Mucosa of descending colon (tissue), 3 donors: ENCODE measurements at places on chromosomes 13 and 19.

DNA sequence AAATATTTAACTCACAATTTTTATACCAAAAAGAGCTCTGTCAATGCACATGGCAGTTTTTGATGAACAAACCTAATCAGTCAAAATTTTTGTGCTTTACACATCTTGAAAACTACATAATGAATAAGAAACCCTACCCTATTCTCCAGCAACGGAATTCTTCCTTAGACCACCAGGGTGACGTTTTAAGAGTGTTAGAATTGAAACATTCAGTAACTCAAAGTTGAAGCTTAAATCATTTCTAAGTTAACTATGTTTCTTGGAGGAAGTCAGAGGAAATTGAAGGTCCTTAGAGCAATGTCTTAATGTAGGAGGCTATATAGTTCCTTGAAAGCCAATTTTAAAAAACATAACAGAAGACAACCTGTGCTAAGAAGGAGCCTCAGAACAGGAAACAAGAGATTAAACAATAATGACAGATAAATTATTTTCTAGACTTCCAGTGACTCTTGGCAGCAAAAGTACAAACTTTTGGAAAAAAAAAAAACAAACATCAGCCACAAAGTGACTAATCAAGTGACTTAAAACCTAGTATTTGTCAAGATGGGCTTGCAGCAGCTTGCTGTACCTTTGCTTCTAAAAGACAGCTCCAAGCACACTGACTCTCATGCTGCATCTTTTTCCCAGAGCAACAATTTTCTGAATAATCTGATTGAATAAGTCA, 6.2 kb downstream of the SPRY2 start:
- no peak for DNase-seq

GRCh38 chr19:46181388-46181779, 33.3 kb downstream of the IGFL2 start:
- DNase-seq: no peak

- no peak for DNase-seq
Observed at GRCh38 chr13:48505597-48506091, 27.2 kb downstream of the RCBTB2 start.

DNA sequence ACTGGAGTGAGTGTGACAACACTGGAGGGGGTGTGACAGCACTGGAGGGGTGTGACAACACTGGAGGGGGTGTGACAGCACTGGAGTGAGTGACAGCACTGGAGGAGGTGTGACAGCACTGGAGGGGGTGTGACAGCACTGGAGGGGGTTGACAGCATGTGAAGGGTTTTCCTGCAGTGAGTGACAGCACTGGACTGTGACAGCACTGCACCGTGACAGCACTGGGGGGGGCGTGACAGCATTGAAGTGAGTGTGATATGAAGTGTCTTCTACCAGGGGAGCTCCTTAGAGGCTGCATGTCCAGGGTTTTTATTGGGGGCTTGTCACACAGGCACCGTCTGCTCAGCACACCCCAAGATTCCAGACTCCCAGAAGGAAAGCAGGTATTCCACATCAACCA, 274.8 kb downstream of the TEX29 start:
- DNase-seq: no peak

DNA sequence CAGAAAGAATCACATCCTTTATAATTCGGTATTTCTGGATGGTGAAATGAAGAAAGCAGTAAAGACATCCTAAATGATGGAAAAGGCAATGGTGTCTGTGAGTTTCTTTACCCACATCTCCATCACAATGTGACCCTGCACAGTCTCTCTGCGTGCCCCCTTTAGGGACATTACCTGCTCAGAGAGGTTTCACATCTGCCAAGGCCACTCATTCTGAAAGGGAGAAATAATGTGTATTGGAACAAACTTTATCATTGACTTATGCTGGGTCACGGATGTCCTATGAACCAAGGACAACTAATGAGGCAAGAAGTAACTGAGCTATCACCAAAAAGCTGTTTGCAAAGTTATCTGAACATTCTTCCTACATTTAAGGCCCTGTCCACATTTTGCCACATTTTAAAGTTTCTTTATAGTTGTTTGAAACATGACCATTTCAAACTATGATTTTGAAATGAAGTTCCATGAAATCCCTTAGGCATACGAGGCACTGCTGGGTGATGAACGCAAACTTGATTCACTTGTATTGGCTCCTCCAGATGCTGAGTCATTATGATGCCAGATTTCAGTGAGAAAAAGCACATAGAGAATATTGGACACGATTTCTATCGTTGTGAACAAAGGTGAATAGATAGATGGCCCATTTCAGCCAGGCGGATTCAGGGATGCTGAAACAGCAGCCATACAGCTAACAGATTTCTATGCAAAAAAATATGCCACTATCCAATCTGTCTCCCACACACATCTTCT, 63.5 kb upstream of the HMGB1 start:
- no peak for DNase-seq

- DNase-seq: no peak
Observed at GRCh38 chr13:23739596-23739995, 149.6 kb downstream of the MIPEP start.
